ENCODE measurements at places on chromosomes 5 and 9. TPM values are rescaled to one million over a fixed set of nuclear protein-coding genes. Genes with fewer than 3 reads are reported as not detected.

The IL17B gene
- 1.9 TPM for total RNA-seq

The LCN2 gene
- not detected for total RNA-seq

The SHISAL2B gene
- total RNA-seq = not detected

The AK8 gene
- 0.54 TPM for total RNA-seq

The CNTNAP3 gene
- total RNA-seq = 12.9 TPM

The TLX3 gene
- total RNA-seq = not detected
